Kidney epithelial cell (primary cell): ENCODE measurements at places on chromosomes 16 and 17.

GRCh38 chr16:81601008-81601428, 156.4 kb downstream of the CMIP start:
- no peak for DNase-seq

DNA sequence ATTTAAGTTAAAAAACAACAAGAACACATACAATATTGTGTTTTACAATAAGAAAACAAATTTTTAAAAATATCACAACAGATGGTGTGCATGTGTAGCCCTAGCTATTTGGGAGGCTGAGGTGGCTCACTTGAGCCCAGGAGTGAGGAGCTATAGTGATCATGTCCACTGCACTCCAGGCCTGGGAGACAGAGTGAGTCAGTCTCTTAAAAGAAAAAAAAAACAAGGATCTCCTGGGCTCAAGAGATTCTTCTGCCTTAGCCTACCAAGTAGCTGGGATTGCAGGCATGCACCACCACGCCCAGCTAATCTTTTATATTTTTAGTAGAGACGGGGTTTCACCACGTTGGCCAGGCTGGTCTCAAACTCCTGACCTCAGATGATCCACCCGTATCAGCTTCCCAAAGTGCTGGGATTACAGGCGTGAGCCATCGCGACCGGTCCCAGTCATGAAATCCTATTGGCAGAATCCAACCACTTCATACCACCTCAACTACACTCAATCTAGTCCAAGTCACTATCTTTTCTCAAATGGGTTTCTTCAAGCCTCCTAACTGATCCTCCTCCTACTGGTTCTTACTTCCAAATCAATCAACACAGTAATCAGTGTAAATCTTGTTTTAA, 55.0 kb downstream of the STH start:
- DNase-seq: no peak

GRCh38 chr17:56313201-56313600, 159.9 kb downstream of the ANKFN1 start:
- no peak for DNase-seq

DNA sequence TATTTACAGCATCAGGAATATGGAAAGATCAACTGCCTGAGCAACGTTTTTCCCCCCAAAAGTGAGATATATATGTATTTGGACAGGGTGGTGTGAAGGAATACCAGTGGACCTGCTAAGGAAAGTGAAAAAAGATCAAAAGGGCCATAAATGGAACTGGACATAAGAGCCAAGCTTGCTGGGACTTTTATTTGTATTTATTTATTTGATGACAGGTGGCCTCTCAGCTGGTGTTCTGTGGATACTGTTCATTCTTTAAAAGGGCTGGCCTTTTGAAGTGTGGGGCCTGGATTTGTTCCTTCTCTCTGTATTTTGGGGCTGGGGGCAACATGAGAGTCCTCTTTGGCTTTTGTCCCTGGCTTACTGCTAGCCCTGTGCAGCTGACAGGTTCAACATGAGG, 306.6 kb upstream of the N4BP1 start:
- no peak for DNase-seq

GRCh38 chr16:47258874-47259461, 115.2 kb upstream of the NETO2 start:
- DNase-seq: no peak

- DNase-seq: no peak
Observed at GRCh38 chr16:24075931-24076716, 180.0 kb upstream of the CACNG3 start.

GRCh38 chr16:66167564-66168291, 198.8 kb upstream of the CDH5 start:
- no peak for DNase-seq

GRCh38 chr17:43917348-43918025, 10.2 kb upstream of the MPP2 start:
- DNase-seq: no peak

- no peak for DNase-seq
Observed at GRCh38 chr16:49531931-49532840, 158.6 kb downstream of the C16orf78 start.

DNA sequence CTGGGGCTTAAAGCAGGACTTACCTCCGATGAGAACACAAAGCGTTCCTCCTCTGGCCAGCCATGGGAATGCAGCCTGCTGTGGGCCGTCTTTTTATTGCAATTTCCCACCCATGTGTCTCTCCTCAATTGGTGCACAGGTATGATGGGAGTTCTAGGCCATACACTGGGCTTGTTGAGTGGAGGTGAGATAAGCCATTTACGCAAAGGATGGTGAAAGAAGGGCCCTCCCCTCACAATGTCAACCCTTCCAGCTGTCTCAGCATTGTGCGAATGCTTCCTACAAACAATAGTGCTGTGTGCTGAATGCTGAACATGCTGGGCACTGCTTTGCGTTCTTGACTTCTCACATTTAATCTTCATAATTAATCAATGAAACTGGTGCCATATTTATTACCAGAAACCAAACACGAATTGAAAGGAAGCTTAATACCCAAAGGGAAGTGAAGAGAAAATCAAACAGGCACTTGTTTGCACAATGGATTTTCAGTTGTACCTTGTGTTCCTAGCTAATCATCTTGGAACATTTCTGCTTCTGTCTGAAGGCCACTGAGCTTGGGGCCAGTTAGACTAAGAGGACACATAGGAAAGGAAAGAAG, at the start of gene GP2:
TSS of gene GP2 (minus strand) at position 70 of the 598 bp plus-strand sequence. CDS start 1,082 bp downstream, outside the sequence.
- DNase-seq: no peak

- DNase-seq: no peak
Observed at GRCh38 chr17:41534899-41535546, 6.9 kb upstream of the KRT19 start.

- no peak for DNase-seq
Observed at GRCh38 chr16:75195811-75196790, 10.9 kb downstream of the CTRB2 start.

DNA sequence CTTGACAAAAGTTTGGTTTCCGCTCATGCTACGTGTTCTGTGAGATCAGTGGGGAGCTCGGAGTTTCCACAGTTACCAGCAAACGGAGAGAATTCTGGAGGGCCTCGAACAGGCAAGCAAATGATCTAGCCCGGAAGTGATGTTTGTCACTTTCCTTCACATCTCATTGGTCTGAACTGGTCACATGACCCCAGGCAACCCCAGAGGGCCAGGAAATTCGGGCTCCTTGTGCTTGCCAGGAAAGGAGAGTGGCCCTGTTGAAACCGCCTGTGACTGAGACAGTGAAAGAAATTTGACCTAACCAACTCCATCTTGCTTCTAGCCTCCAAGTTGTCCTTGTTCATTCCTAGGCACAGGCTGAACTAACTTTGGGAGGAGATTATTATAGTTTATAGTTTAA, 23.0 kb downstream of the SPPL2C start:
- DNase-seq: no peak

DNA sequence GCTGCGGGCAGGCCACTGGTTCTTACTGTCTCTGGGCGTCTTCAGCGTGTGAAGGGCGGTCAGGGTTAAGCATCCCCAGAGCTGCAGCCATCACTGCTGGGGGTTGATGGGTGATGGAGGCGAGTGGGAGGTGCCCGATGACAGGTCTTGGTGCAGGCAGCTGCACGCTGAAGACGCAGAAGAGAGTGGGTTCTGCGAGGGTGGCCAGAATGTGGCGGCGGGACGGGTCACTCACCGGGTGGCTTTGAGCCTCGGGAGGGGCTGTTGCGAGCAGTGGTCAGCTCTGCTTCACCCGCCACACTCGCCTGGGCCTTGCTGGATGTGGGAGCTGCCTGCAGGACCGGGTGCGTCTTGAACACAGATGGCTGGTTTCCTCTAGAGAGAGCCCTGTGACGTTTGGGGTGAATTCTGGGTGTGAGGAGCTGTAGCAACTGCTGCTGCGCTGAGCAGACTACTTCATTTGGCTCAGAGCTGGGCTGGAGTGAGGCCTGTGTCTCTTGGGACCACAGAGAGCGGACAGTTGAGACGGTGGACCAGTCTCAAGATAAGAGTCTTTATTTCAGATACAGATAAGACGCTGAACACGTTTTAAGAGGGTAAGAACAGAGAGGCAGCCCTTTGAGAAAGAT, 44.6 kb upstream of the ZNF750 start:
- no peak for DNase-seq

DNA sequence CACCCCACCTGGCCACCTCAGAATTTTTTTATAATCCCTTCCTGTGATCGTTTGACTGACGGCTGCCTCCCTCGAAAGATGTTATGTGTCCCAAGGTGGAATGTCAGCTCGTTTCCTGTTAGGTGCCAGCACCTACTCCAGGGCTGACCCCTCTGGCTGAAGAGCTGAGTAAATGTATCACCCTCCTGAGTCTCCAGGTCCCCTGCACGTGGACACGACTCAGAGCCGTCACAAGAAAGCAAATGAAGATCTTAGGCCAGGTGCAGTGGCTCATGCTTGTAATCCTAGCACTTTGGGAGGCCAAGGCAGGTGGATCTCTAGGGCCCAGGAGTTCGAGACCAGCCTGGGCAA, 273.2 kb downstream of the C16orf95 start:
- no peak for DNase-seq

GRCh38 chr17:77089124-77089490, 51.7 kb upstream of the SEC14L1 start:
- no peak for DNase-seq

- DNase-seq: no peak
Observed at GRCh38 chr17:65311261-65311660, 174.1 kb downstream of the RGS9 start.

DNA sequence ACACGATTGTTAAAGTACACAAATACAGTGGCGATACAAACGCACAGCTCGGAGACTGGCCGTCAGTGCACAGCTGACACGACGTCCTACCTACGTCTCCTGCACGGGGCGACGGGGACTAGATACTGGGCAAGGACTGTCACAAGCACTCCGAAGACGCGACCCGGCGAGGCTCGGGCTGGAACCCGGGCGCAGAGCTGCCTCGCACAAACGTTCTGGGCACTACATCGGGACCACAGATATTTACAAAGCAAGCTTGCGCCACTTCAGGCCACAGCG, 13.8 kb downstream of the SLC16A3 start:
- no peak for DNase-seq

DNA sequence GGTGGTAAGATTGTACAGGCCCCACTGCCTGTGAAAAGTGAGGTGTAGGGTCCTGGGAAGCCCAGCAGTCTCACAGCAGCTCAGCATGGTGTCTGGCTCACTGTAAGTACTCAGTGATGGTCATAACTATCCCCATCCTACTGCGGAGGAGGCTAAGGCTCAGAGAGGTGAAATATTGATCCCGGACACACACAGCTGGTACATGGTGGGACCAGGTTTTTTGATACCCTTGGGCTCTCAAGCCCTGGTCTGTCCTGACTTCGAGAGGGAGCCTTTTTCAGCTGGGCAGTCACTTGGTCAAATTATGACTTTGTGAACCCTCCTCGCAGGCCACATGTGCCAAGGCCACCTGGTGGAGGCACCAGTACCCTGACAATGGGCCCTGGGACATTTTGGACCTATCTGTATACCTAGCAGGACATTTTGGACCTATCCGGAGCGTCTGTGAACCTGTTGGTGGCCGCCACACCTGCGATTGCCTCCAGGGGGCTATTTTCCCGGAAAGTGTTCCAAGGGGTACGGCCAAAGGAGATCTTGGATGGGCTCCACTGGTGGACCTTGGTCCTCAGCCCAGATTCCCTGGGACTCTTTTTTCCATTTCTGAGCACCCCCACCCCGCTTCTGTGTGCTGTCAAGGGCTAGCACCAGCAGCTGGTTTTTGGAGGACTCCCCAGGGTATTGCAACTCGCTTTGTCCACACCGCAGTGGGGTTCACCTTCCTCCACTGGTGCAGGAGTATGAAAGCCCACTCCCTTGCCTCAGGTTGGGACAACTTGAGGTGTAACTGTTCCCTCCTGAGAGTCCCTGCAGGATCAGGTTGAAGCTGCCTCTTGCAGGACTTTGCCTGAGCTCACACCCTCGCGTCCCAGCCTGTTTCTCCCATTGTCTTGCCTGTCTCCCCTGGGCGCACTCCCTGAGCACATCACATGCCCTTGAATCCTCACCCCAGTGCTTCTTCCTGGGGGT, 83.6 kb upstream of the NKD1 start:
- no peak for DNase-seq

GRCh38 chr17:22273308-22273707, 581.0 kb downstream of the KCNJ18 start:
- DNase-seq: no peak

DNA sequence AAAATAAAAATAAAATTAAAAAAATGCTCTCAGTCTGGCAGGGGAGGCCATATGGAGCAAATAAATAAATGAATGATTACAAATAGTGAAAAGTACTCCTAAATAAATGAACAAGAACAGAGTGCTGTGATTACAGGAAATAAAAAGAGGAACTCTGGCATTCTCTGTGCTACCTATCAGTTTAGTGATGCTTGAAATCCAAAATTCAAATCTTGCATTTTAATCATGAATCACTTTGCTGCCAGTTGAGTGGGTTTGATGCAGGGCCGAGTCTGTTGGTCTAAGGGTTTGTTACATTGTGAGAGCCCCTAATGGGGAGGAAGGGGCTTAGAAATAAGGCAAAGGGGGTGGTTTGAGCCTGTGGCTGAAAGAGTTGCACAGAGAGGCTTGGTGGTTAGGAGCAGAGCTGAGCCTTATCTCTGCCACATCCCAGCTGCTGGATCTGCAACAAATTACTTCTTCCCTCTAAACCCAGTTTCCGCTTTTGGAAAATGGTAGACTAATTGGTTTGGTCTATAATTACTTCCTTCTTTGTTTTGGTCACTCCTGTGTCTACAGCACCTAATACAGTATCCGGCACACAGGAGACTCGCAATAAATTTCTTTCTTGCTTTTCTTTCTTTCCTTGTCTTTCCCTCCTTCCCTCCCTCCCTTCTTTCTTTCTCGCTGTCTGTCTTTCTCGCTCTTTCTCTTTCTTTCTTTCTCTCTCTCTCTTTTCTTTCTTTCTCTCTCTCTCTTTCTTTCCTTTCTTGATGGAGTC, 6.3 kb upstream of the ABCC1 start:
- no peak for DNase-seq

DNA sequence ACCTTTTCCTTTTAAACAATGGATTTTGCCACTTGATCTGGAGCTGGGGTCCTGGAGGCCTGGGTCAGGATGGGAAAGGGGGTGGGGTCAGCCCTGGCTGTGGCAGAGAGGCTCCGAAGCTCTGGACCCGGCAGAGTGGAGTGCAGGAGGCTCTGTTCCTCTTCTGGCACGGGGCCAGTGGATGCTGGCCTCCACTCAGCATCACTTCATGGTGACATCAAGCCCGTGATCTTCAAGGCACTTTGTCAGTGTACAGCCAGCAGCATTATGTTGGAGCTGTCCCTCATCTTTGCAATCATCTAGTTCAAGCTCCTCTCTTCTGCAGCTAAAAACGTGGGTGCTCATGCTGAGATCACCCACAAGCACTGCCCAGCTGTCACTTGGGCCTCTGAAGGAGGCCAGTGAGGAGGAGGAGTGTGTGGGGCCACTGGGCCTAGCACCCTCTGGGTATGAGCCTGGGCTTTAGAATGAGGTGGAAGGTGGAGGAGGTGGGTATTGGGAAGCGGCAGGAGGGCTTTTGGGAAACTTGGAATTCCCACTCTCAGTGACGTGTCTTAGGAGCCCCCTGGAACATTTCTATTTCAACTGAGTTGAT, 45.9 kb upstream of the MGAT5B start:
- no peak for DNase-seq
